Left kidney (tissue), 8 donors: ENCODE measurements at places on chromosomes 7 and 10.

- DNase-seq, result no peak
Observed at GRCh38 chr10:17125206-17125893, 4.3 kb downstream of the CUBN start.

GRCh38 chr10:94533027-94533426, 12.6 kb upstream of the HELLS start:
- DNase-seq, result no peak

- DNase-seq, result no peak
Observed at GRCh38 chr7:97752215-97752614, 20.3 kb downstream of the TAC1 start.

- DNase-seq, result peak; percentile 69
Observed at GRCh38 chr7:94348142-94348541, 46.6 kb upstream of the COL1A2 start.

DNA sequence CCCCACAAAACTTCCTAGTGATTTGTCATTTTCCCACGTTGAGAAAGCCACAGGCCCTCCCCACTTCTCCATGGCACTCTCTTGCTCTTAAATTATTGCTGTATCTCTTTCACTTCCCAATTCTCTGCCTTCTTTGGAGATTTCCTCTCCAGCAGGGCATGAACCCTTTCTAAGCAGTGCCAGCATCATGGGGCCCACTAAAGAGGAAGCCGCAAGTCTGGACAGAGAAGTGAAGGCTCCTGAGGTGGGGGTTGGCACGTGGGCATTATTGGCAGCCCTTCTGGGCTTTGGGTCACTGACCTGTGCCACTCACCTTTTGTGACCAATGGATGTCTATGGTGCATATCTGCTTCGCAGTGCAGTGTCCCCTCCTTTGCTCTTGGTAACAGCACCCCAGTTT, 97.7 kb upstream of the TCF7L2 start:
- DNase-seq, result no peak

DNA sequence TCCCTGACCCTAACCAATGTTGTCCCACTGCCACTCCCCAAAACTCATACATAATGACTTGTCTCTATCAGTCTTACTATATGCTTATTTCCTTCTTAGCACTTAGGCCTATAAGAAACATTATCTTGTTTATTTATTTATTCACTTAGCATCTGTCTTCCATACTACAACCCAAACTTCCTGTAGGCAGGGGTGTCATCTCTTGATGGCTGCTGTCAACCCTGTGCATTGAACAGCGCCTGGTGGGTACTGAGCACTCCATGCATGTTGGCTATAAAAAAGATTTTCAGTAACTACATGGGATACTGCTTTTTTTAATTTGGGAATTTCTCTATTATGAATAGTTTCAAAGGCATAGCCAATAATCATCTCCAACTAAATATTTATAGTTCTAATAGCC, 46.7 kb downstream of the JAZF1 start:
- DNase-seq, result no peak

- DNase-seq, result no peak
Observed at GRCh38 chr7:91266689-91267090, 2.5 kb downstream of the FZD1 start.

- DNase-seq, result no peak
Observed at GRCh38 chr10:99964791-99965190, 45.0 kb downstream of the DNMBP start.

DNA sequence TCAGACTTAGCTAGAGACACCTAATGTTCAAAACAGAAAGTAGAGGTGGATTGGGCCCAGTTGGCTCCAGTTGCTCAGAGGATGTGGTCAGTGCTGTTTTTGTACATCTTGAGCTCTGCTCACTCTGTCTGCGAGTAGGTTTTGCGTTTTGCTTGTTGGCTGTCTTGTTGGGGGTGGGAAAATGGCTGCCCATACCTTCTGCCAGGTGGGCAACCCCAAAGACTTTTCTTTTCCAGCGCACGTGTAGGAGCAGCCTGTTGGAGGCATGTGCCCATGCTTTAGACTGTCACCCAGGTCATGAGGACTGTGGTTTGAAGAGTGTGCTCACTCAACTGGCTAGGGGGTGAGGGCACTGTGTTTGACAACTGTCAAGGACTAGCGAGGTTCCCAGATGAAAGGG, 73.9 kb downstream of the KAT6B start:
- DNase-seq, result no peak

GRCh38 chr7:117772421-117772820, 100.8 kb downstream of the CTTNBP2 start:
- DNase-seq, result peak; percentile 10

DNA sequence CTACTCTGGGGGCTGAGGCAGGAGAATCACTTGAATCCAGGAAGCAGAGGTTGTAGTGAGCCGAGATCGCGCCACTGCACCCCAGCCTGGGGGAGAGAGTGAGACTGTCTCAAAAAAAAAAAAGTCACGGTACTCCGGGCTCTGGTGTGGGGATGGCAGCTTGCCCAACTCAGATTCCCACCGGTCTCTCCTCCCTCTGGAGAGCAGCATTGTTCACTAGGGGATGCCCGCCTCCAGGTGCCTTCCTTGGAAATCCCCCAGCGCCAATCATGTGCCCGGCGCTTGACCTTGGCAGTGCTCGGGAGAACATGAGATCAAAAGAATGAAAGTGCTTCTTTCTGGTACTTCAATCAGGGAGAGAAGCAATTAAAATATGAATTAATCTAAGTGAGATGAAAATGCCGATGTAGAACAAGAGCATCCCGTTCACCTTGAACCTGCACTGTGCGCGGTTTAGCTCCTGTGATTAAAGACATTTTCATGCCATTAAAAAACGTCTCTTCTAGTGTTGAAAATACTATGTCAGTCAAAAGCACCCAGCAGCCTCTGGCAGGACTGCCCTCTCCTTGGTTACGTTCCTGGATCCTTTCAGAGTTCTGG, 1127.3 kb upstream of the AUTS2 start:
- DNase-seq, result no peak

- no peak for DNase-seq
Observed at GRCh38 chr7:149184274-149184673, 11.1 kb upstream of the ZNF282 start.

GRCh38 chr10:78559661-78560340, 509.0 kb upstream of the ZMIZ1 start:
- no peak for DNase-seq

DNA sequence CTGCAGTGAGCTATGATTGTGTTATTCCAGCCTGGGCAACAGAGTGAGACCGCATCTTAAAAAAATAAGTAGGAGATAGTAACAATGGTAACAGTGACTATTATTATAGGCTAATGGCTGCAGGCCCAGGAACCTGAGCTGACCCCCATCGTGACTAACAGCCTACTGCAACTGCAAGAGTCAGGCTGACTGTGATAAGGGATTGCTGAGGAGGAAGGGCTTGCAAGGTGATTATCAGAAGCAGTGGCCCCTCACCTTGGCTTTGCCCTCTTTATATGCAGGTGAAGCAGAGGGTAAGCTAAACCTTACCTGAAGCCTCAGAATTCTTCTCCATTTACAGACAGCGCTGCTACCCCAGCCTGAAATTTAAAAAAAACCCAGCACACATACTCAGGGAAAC, 83.9 kb upstream of the SDK1 start:
- no peak for DNase-seq

DNA sequence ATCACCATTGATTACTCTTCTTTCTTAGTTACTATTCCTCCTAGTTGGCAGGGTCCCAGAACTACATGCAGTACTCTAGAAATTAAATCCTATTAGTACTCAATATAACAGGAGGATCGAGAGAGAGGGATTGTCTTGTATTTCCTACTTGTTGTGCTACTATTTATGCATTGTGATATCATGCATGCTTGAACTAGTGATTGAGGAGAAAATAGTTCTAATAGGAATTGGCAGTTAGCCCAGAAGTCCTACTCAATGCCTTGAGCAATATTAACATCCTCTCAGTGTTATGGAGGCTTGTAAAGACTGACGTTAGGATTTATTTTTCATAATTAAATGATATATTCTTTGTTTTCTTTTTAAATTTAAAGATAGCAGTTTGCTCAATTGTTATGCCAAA, 67.4 kb downstream of the FOXP2 start:
- no peak for DNase-seq
